ENCODE measurements at places on chromosomes 12 and 14. TPM values are rescaled to one million over a fixed set of nuclear protein-coding genes. Genes with fewer than 3 reads are reported as not detected.

Gene GXYLT1
- total RNA-seq = 5.1 TPM

Gene KRT77
- not detected for total RNA-seq

Gene GSC
- not detected for total RNA-seq

Gene GPR84
- total RNA-seq = not detected

Gene CCDC177
- not detected for total RNA-seq

Gene FAM90A1
- not detected for total RNA-seq

Gene TSPAN19
- total RNA-seq = not detected

Gene HSPA2
- total RNA-seq = 16.5 TPM

Gene STYK1
- 8.6 TPM for total RNA-seq

Gene RD3L
- total RNA-seq = not detected

Gene SLC17A8
- total RNA-seq = not detected

Gene C12orf60
- 0.47 TPM for total RNA-seq

Gene CD69
- 0.75 TPM for total RNA-seq

Gene AKAP6
- total RNA-seq = 1.5 TPM

Gene TBX3
- 89.4 TPM for total RNA-seq

Gene GPR137C
- total RNA-seq = 0.63 TPM

Gene SOAT2
- 0.07 TPM for total RNA-seq

Gene GARIN6
- total RNA-seq = not detected

Gene PLA2G1B
- total RNA-seq = not detected

Gene SERPINA1
- total RNA-seq = 5.4 TPM

Gene KRT80
- 30.1 TPM for total RNA-seq

Gene FBXO21
- total RNA-seq = 321 TPM

Gene OXA1L
- 146 TPM for total RNA-seq

Gene STAC3
- 1.4 TPM for total RNA-seq

Gene SLC4A8
- total RNA-seq = 4.2 TPM

Gene SIX1
- total RNA-seq = 18.2 TPM
